ENCODE measurements at places on chromosomes 16 and 17.
A peak's percentile ranks its signal among the peaks of the same experiment; 100 is the strongest.

DNA sequence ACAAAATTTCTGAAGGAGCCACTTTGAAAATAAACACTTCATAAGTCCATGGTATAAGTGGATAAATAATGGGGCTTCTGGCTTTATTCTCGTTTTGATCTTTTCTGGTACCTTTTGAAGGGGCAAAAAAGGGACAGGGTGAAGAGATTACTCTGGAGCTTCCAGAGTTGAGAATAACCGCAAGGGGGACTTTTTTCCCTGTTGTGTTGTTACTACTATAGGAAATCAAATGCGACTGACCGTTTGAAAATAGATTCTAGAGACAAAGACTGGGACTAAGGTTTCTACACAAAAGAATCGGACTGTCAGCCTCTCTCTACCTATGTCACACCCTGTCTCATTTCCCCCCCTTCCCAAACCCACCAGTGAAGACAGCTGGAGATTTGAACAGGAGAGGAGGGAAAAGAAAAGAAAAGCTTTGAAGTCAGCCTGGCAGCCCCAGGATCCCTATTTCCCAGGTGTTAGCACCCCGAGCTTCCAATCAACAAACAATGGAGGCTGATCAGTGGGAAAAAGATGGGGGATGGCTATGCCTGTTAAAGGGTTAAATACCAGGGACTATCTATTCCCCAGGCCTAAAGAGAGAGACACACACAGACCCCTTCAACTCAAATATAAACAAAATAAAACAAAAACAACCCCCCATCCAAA lies 8.4 kb downstream of the HOXB4 start:
- DNase-seq = no peak

DNA sequence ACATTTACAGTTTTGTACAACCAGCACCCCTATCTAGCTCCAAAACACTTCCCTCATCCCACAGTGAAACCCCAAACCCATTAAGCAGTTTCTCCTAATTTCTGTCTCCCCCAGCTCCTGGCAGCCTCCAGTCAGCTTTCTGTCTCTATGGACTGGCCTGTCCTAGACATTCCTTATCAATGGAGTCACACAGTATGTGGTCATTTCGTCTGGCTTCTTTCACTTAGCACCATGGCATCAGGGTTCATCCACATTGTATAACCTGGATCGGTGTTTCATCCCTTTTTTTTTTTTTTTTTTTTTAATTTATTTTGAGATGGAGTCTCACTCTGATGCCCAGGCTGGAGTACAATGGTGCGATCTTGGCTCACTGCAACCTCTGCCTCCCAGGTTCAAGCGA lies 68.5 kb downstream of the ZDHHC7 start:
- no peak for DNase-seq

- no peak for DNase-seq
Observed at GRCh38 chr17:83195330-83196023, 116.1 kb downstream of the METRNL start.

DNA sequence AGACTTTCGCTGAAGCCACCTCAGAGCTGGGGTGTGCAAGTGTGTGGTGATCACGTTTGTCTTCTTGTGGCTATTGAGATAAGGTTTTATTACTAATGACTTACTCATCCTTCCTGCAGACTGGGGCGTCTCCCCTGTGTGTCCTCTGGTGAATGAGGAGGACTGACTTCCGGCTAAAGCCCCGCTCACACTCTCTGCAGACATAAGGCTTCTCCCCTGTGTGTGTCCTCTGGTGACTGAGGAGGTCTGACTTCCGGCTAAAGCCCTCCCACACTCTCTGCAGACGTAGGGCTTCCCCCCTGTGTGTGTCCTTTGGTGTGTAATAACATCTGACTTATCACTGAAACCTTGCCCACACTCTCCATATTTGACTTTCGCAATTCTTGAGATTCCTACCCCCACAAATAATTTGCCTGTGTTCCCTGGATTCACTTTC lies 19.4 kb downstream of the PRDM7 start:
- DNase-seq = peak; percentile 71

GRCh38 chr16:87080571-87081167 lies 236.5 kb downstream of the C16orf95 start:
- DNase-seq = no peak

- peak; percentile 77 for DNase-seq
Observed at GRCh38 chr16:807347-808084, 7.0 kb upstream of the GNG13 start.

GRCh38 chr16:86865851-86866662 lies 287.7 kb downstream of the FOXL1 start:
- no peak for DNase-seq

DNA sequence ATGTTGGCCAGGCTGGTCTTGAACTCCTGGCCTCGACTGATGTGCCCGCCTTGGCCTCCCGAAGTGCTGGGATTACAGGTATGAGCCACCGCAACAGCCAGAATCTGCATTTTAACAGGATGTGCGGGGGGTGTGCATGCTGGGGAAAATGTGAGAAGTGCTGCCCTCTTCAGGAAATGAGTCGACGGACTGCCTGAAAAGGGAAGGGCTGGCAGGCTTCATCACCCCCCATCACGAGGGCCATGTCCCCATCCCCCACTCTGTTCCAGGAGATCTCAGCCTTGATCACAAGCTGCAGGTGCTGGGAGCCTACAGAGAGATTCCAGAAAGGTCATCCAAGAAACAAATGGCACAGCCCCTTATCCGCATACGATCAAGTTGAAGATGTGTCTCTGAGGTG lies 195.3 kb upstream of the RPL38 start:
- DNase-seq = peak; percentile 12

DNA sequence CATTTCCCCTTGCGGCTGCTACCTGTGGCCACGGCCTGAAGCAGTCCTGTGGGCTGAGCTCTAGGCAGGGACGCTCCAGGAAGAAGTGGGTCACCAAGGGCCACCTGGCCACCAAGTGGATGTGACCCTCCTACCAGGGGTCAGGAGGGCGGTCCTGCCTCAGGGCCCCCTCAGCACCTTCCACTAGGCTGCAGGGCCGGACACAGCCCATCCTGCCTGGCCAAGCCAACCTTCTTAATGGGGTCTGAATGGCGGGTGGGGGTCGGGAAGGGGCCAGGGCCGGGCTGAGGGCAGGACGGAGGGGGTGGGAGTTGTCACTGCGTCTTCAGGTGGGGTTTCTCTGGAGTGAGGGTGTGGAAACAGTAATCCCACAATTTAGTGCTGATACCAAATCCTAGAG lies 13.2 kb upstream of the MLKL start:
- no peak for DNase-seq

- no peak for DNase-seq
Observed at GRCh38 chr16:23409522-23409921, 43.5 kb downstream of the COG7 start.

GRCh38 chr16:46839986-46840443 lies 9.0 kb upstream of the C16orf87 start:
- DNase-seq = no peak

DNA sequence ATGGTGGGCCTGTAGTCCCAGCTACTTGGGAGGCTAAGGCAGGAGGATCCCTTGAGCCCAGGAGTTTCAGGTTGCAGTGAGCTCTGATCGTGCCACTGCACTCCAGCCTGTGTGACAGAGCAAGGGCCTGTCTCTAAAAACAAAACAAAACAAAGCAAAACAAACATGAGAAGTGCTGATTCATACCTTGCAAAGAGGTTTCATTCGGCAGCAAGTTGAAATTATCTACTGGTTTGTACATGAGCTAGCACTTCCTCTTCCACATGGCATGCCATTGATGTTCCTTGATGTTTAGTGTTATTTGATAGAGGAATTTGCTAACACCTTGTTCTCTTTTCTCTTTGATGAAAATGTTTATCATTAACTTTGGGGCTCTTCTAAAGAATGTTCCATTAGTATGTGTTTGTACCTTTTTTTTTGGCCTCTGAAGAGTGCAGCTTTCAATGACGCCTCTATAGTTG lies 50.6 kb downstream of the SPECC1 start:
- DNase-seq = peak; percentile 63

GRCh38 chr17:83203472-83204221 lies 124.2 kb downstream of the METRNL start:
- DNase-seq = no peak

DNA sequence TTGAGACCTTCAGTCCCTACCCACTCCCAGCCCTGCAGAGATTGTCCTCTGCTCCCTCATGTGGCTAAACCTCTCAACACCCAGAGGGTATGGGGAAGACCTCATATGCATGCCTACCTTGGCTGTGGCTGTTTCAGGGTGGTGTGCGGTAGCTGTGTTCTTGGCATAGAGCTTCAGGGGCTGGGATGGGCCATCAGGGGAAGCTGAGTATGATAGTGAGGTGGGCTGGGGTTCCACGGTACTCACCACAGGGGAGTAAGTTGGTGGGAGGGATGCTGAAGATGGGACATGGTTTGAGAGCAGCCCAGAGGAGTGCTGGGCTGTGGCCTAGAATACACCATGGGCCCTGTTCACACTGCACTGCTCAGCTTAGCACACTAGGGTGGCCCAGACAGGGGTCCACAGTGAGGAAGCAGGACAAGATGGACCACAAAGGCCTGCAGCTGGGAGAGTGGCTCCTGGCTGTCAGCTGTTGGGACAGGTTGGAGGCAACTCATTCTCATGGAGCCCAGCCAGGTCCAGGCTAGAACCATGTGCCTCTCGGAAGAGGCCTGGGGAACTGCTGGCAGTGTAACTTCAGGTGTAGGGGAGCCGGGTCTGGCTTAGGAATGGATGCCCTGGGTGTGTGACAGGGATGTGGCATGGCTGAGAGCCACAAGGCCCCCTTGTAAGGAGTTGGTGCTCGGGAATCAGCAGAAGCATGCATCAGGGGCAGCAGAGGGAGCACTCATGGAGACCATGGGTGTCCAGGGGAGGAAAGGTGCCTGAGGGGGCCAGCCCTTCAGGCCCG lies 3.1 kb downstream of the MFAP4 start:
- DNase-seq = no peak

- DNase-seq = peak; percentile 59
Observed at GRCh38 chr17:76843703-76844484, 24.3 kb upstream of the MGAT5B start.

DNA sequence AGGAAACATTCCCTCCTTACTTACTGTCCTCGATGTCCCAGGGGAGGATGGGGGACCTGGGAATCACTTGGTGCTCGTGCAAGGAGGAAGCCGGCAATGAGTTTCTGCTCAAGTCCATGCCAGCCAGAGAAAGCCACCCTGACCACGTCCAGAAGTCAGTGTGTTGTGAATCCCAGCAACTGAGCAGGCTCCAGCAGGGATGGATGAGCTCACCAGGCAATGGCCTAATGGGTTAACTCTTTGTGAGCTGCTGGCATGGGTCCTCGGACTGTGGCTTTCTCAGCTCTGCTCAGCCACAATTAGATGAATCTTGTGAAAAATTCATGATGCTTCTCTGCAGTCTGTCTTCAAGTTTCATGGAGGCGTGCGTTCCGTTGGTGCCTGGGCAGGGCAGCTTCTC lies at the start of gene PIRT:
TSS of gene PIRT (minus strand) at position 167 of the 400 bp plus-strand sequence. CDS start 12,442 bp downstream, outside the sequence.
- DNase-seq = no peak

GRCh38 chr16:30142672-30143346 lies 19.8 kb upstream of the MAPK3 start:
- peak; percentile 44 for DNase-seq

DNA sequence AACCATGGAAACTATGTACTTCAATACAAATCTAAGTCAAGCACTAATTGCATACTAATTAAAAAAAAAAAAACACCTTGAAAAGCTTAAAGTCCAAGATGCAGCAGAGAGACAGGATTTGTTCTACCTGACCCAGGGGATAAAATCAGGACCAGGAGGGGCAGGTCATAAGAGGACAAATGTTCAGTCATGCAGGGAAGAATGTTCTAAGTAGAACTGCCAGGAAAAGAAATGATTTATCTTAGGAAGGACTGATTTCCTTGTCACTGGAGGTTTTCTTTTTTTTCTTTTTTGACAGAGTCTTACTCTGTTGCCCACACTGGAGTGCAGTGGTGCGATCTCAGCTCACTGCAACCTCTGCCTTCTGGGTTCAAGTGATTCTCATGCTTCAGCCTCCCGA lies 9.1 kb upstream of the GHDC start:
- no peak for DNase-seq

All from MV-4-11 (cell line).